ENCODE measurements at places on chromosomes 1 and 21.

DNA sequence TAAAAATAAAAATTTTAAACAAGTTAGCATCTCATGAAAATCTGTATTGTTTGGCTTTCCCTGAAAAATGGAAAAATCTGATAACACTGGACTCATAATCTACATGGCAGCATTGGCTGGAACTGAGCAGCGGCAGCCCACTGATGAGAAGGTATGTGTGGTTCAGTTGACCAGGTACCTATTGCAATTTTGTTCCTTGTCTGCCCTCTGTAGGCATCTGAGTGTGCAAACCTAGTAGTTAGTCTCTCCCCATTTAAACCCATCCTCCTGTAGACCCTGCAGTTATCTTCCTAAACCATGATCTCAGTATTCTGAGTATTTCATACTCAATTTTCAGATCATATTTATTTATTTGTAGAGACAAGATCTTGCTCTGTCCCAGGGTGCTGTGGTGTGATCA lies 59.4 kb upstream of the SERBP1 start:
- no peak for DNase-seq

DNA sequence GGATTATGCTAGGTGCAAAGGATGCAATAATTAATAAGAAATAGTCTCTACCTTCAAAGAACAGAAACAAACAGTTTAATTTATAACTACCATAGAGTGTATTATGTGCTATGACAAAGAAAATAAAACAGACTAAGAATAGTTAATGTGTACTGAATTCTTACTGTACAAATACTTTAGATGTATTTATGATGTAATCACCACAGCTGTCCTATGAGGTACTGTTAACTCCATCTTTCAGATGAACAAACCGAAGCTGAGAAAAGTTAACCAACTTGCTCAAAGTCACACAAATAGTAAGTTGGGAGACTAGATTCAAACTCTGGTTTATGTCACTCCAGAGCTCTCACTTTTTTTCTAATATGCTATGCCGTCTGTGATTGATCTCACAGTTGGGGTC lies 77.0 kb upstream of the FGGY start:
- DNase-seq: no peak

GRCh38 chr1:200473698-200474371 lies 64.0 kb upstream of the ZNF281 start:
- no peak for DNase-seq

- DNase-seq: no peak
These were observed 92.5 kb downstream of the ITSN1 start for GRCh38 chr21:33734818-33735217.

GRCh38 chr1:100847361-100848082 lies 47.1 kb downstream of the EXTL2 start:
- no peak for DNase-seq

GRCh38 chr1:171420810-171421209 lies 64.5 kb upstream of the PRRC2C start:
- no peak for DNase-seq

DNA sequence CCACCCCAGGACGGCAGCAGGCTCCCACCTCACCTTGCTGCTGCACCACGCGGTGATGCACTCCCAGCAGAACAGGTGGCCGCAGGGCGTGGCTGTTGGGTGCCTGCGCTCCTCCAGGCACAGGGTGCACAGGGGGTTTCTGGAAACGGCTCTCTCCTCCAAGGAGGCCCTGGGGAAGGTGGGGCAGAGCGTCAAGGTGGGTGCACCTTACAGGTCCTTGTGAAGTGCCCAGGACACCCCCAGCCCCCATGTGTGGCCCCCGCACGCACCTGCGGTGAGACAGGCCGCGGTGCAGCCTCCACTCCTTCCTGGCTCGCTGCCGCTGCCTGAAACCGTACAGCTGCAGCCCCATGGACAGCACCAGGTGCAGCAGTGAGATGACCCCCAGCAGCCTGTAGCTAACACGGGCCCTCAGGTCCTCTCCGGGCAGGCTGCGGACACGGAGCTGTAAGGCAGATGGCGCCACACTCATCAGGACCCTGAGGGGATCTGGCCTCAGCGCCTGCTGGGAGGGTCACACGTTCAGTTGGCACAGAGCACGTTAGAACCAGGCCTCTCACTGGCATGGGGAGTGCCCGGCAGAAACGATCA lies 5.8 kb downstream of the PEX10 start:
- DNase-seq: no peak

DNA sequence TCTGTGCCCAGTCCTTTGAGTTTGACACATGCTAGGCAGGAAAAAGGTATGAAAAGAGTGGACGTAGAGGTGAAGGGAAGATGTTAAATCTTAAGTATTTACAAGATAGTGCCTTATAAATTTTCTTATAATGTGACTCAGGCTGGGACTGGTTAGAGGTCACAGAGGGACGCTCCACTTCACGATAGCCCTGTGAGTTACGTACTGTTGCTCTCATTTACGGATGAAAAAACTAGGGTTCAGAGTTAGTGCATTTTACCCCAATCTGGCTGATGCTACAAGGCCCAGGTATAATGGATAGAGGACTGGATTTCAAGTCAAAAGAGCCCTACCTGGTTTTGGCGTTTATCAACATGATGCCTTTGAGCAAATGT lies 1.4 kb upstream of the TUT4 start:
- no peak for DNase-seq

DNA sequence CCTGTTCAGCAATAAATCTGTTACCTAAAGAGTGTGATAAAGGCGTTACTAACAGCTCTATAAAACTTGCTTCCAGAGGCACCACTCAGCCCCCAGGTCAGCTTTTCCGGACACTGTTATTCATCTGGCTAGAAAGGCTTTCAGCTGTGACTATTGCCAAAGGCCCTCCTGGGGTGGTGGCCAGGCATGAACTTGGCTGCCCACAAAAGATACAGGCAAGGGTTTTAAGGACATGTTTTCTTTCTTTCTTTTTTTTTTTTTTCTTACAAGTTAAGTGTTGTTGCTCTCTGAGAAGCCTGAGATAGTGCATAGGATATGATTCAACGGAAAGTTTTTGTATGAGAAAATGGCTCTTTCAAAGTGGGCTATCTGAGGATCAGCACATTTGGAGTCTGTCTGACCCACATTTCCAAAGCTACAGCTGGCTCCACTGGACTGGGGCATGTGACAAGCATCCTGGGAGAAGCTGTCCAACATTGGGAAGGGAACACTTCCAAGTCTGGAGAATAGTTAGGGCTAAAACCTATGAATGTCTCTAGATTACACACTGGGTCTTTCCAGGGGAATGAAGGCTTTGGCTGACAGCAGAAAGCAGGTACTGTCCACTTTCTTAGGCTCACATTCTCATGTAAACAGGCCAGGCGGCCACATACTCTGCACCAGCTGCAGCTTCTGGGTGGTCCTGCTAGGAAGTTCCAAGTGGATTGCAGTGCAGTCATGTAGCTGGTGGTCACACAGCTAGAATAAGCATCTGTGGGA lies 639.7 kb downstream of the LMO4 start:
- DNase-seq: no peak

GRCh38 chr1:36889478-36890226 lies 144.7 kb downstream of the GRIK3 start:
- no peak for DNase-seq
